ENCODE measurements at places on chromosomes 13 and 19.
A peak's percentile ranks its signal among the peaks of the same experiment; 100 is the strongest.

- DNase-seq, result peak; percentile 14
These were observed at the start of gene ETHE1 for GRCh38 chr19:43526884-43527859. Gene ETHE1, minus strand, starts transcription at chr19:43527201. Its CDS starts 24 bp downstream, at chr19:43527177.

- no peak for DNase-seq
These were observed 6.4 kb downstream of the GNA15 start for GRCh38 chr19:3142292-3142670.

DNA sequence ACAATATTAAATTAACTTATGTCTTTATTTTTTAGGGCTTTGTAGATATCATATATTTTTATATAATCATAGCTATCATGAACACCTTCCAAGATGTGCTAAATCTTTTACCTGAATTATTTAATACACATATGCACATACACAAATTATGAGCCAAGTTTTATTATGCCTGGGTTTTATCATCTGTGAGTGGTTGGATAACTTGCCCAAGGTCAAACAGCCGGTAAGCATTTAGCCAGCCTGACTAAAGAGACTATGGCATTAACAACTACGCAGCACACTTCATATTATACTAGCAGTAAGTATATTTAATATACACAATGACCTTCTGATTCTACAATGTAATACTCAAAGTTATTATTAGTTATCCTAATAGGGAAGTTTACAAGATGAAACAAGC is 132.7 kb downstream of the FREM2 start:
- no peak for DNase-seq

DNA sequence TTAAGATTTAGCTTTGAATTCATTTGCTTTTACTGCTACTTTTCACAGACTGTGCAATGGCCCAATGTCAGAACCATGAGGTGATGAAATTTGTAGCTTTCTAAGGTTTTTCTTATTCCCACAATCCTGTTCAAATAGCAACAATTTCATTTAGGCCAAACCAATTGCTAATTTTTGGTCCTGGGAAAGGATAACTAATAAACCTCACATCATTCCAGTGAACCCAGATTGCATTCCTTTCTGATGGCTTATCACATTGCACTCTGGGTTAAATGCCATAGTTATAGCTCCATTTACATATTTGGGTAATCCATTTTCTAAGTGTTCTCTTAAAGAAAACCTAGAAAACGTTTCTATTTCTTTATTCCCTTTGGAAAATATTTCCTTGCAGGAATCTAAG is 22.9 kb upstream of the POMP start:
- no peak for DNase-seq

DNA sequence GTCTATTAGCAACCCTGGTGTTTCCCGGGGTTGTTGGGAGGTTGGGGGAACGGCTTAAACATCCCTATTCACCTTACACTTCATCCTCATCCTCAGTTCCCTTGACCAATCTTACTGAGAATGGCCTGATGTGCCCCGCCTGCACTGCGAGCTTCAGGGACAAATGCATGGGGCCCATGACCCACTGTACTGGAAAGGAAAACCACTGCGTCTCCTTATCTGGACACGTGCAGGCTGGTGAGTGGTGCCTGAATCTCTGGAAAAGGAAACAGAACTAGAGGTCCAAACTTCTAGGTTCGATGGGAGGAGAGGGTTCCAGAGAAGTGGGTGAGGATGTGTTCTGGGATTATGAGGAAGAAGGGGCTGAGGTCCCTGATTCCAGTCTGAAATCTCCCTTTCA is 5.9 kb downstream of the PINLYP start:
- DNase-seq, result no peak

GRCh38 chr13:112812306-112813055 is 122.6 kb downstream of the ATP11A start:
- peak; percentile 58 for DNase-seq

GRCh38 chr13:110616103-110617101 is 1.1 kb downstream of the NAXD start:
- DNase-seq, result peak; percentile 17

- DNase-seq, result no peak
These were observed 25.2 kb upstream of the CEACAM1 start for GRCh38 chr19:42553292-42554045.

GRCh38 chr13:85985797-85986196 is 186.6 kb upstream of the SLITRK6 start:
- no peak for DNase-seq

- no peak for DNase-seq
These were observed 120.0 kb downstream of the ITGBL1 start for GRCh38 chr13:101572456-101572855.

Data from COR-L47 (cell line).